Activated CD4-positive, alpha-beta T cell treated with anti-CD3 and anti-CD28 coated beads, Interleukin-2, Interleukin-6, amounts not matched to agents 100 ng/mL and 50 ng/mL, durations not matched to agents 16 hours and 8 hours (primary cell): ENCODE measurements at places on chromosomes 2 and 18.

- DNase-seq, result no peak
Measured at GRCh38 chr2:102773149-102773705, 11.4 kb downstream of the TMEM182 start.

DNA sequence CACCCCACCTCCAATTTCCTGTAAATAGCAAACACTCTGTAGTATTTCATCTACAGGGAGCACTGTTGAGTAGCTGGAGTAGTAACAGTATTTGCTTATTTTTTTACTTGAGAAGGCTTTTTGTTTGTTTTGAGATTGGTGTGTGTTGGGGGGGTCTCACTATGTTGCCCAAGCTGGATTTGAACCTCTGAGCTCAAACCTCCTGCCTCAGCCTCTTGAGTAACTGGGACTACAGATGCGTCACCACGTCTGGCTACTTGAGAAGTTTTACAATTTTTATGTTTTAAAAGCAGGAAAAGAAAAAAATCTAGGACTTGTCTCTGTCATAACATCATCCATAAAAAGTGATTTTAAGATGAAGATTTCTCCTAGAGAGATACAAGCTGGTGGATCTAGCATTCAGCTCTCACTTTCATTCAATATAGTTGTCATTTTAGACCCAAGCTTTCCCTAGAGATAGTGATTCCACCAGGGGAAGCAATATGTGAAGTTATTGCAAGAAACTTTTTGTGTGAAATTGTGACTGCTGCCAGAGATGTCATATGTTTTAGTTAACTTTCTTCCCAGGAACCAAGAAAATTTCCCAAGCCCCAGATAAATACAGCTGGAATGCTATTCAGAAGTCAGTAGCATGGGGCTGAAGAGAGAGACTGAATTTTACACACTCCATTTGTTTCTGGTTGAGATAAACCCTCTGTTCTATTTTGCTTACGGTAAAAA is 60.2 kb upstream of the MAP4K3 start:
- no peak for DNase-seq

- no peak for DNase-seq
Measured at GRCh38 chr2:71659868-71660518, 206.6 kb downstream of the DYSF start.

GRCh38 chr2:200159357-200159707 is 147.2 kb upstream of the SPATS2L start:
- DNase-seq, result no peak

GRCh38 chr2:235516257-235516656 is 22.4 kb downstream of the AGAP1 start:
- DNase-seq, result no peak

- DNase-seq, result no peak
Measured at GRCh38 chr2:79162132-79162531, 2.6 kb upstream of the REG3A start.

DNA sequence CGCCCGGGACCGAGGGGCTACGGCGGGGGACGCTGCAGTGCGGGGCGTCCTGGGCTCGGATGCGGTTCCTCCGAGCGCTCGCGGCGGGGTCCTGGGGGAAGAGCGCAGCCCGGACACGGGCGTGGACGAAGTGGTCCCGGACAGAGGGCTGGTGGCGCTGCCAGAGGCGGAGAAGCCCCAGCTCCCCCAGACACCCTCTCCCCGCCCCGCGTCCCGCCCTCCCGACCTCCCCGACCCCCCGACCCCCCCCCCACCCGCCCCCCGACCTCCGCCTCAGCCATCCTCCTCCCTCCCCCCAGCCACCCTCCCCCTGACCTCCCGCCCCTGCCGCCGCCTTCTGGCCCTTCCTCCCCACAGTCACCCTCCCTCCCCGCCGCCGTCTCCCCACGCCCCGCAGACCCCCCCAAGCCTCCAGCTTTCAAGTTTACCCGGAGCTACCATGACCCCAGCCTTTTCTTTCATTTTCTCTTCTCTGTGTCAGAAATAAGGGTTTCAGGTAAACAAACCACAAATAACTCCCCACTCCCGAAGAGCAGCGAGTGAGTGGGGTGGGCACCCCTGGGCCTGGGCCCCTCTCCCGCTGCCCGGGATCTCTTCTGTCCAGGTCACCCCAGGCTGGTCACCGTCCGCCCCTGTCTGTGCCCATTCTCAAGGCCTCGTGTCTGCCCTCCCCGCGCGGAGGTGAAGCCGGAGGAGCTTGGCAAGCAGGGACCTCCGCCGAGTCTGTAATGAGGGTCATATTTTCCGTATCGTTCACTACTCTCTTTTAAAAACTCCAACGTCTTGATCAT is 5.1 kb downstream of the NFATC1 start:
- DNase-seq, result no peak

- peak; percentile 65 for DNase-seq
Measured at GRCh38 chr2:135913727-135914365, 37.6 kb upstream of the MCM6 start.

- DNase-seq, result no peak
Measured at GRCh38 chr18:25370391-25370790, 18.4 kb upstream of the ZNF521 start.

GRCh38 chr2:19536136-19536535 is 177.7 kb upstream of the OSR1 start:
- DNase-seq, result no peak

- DNase-seq, result no peak
Measured at GRCh38 chr2:75336451-75336850, 137.1 kb upstream of the TACR1 start.
